ENCODE measurements at places on chromosomes 5 and 9. TPM values are rescaled to one million over a fixed set of nuclear protein-coding genes. Genes with fewer than 3 reads are reported as not detected.

Gene ADRA1B
- 1.3 TPM for total RNA-seq

DNA sequence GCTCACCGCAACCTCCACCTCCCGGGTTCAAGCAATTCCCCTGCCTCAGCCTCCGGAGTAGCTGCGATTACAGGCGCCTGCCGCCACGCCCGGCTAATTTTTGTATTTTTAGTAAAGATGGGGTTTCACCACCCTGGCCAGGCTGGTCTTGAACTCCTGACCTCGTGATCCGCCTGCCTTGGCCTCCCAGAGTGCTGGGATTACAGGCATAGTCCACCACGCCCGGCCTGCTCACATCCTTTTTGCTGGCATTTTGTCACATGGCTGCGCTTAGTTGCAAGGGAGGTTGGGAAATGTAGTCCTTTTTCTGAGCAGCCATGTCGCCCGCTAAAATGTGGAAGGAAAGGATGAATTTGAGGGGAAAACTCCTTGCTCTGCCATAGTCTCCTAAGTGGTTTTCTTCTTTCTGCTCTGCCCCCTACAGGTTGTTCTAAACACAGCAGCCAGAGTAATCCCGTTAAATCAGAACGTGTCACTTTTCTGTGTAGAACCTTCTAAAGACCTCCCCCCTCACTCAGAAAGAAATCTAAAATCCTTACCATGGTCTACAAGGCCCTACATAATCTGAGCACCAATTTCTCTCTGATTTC is 57.8 kb upstream of the HSPA9 start:
- H3K36me3 ChIP-seq, result no peaks in the 10 kb centered on the region
- H3K27ac ChIP-seq, result no peak overlapping the region
- no peaks in the 10 kb centered on the region for H3K4me1 ChIP-seq
- no peaks in the 10 kb centered on the region for H3K27me3 ChIP-seq
- no peak overlapping the region for H3K4me3 ChIP-seq
- peak; percentile 41 for DNase-seq

GRCh38 chr5:31027721-31028120 is 165.8 kb upstream of the CDH6 start:
- no peaks in the 10 kb centered on the region for H3K4me1 ChIP-seq
- no peak overlapping the region for H3K4me3 ChIP-seq
- no peak for DNase-seq
- no peaks in the 10 kb centered on the region for H3K27me3 ChIP-seq
- H3K27ac ChIP-seq, result no peak overlapping the region

Gene CCNI2
- not detected for total RNA-seq

GRCh38 chr5:36073595-36074216 is 7.0 kb upstream of the UGT3A2 start:
- no peaks in the 10 kb centered on the region for H3K4me1 ChIP-seq
- no peaks in the 10 kb centered on the region for H3K36me3 ChIP-seq
- no peak overlapping the region for H3K4me3 ChIP-seq
- no peak overlapping the region for H3K27ac ChIP-seq

Gene TARS1
- 68.0 TPM for total RNA-seq

DNA sequence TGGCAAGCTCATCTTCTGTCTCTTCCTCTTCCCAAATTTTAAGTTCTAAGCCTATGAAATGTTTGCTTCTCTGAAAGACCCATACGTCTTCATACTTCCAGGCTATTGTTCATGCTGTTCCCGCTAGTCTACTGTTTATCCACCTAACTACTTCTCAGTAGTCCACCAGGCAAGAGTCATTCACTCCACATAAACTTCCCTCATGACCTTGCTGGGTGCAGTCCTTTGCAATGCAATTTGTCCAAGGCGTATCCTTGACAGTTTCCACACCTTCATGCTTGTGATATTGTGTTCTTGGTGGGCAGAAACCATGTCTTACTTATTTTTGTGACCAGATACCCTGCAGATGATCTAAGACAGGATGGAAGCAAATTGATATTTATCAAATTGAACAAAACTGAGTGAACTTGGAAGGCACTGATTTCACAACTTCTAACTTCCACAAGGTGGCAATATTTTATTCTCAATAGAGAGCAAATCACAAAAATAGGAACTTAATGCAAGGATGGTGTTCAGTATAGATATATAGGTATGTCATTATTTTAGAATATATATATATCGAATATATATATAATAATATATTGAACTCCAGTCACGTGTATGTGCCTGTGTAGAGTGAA is 30.3 kb downstream of the TYRP1 start:
- H3K27ac ChIP-seq, result no peak overlapping the region
- H3K4me3 ChIP-seq, result no peak overlapping the region
- no peak for DNase-seq
- no peaks in the 10 kb centered on the region for H3K36me3 ChIP-seq
- H3K4me1 ChIP-seq, result no peaks in the 10 kb centered on the region

Gene ASTN2
- total RNA-seq, result 3.1 TPM

GRCh38 chr9:87083986-87084385 is 136.7 kb upstream of the GAS1 start:
- H3K4me1 ChIP-seq, result peaks cover 18% of the 10 kb centered on the region
- no peaks in the 10 kb centered on the region for H3K27me3 ChIP-seq
- H3K36me3 ChIP-seq, result no peaks in the 10 kb centered on the region
- H3K27ac ChIP-seq, result no peak overlapping the region

DNA sequence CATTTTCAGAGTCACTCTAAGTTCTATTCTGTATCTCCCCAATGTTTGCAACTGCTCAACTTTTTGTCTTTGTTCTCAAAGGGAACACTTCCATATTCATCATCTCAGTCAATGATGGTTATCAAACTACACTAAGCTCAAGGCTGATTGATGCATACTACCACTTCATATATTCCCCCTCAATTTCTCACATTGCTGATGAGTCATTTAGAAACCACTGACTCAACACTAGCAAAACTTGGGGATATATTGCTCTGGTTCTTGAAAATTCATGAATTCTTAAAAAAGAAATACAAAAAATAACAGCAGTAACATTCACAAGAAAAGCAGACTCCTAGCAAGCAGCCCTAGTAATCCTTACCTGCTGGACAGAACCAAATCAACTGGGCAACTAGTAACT is 52.2 kb downstream of the ABHD17B start:
- H3K36me3 ChIP-seq, result no peaks in the 10 kb centered on the region
- H3K27me3 ChIP-seq, result no peaks in the 10 kb centered on the region
- no peak overlapping the region for H3K27ac ChIP-seq
- H3K4me3 ChIP-seq, result no peak overlapping the region
- no peak for DNase-seq

Gene CTXN3
- total RNA-seq, result not detected

Gene IFNA16
- not detected for total RNA-seq

Gene PCDHGB5
- 8.3 TPM for total RNA-seq

DNA sequence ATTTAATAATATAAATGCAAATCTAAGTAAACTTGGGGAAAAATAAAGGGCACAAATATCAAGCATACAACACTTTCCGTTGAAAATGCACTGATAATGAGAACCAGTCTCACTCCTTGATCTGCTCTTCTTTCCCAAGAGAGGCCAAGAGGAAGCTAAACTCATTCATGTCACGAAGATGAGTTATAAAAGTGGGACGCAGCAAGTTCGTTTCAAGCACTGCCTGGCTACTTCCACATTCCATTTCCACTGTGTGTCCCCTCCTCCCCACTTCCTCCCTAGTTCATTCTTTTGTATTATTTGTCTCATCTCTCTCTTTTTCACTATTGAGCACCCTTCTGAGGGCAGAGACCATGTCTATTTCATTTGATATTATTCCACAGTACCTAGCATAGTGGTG is 158.1 kb downstream of the SLC24A2 start:
- H3K27me3 ChIP-seq, result no peaks in the 10 kb centered on the region
- no peaks in the 10 kb centered on the region for H3K4me1 ChIP-seq
- H3K27ac ChIP-seq, result no peak overlapping the region
- H3K36me3 ChIP-seq, result no peaks in the 10 kb centered on the region

GRCh38 chr5:5634817-5635216 is 212.3 kb downstream of the ICE1 start:
- H3K27ac ChIP-seq, result no peak overlapping the region
- no peak overlapping the region for H3K4me3 ChIP-seq
- H3K36me3 ChIP-seq, result no peaks in the 10 kb centered on the region
- peaks cover 4% of the 10 kb centered on the region for H3K4me1 ChIP-seq

DNA sequence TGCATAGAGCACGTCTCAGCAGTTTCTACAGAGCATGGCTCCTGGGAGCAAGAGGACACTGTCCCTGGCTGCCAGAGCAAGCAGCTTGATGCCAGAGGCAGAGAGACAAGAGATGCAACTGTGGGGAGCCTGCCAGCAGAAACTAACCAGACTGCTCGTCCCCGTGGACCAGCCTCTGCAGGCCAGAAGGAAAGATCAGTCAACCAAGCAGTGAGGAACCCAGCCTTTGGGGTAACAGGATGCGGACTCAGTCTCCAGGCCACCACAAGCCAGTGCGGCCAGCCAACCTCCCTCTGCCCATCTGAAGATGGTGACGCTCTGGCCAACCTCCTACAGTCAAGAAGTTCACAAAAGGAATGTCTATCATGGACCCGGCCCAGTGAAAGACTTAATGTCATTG is 3.7 kb downstream of the SURF4 start:
- H3K4me1 ChIP-seq, result peaks cover 86% of the 10 kb centered on the region
- no peaks in the 10 kb centered on the region for H3K27me3 ChIP-seq
- no peak for DNase-seq
- H3K27ac ChIP-seq, result no peak overlapping the region
- H3K4me3 ChIP-seq, result no peak overlapping the region
- peaks cover 24% of the 10 kb centered on the region for H3K36me3 ChIP-seq

Gene ZNF354C
- total RNA-seq, result 3.9 TPM

Data from heart right ventricle (tissue), 16 donors.